Hematopoietic multipotent progenitor cell (in vitro differentiated cells): ENCODE measurements at places on chromosomes 4 and X. TPM values are rescaled to one million over a fixed set of nuclear protein-coding genes. Genes with fewer than 3 reads are reported as not detected.
A peak's percentile ranks its signal among the peaks of the same experiment; 100 is the strongest.

GRCh38 chr4:43282534-43282933 lies 390.0 kb downstream of the GRXCR1 start:
- no peak for DNase-seq

DNA sequence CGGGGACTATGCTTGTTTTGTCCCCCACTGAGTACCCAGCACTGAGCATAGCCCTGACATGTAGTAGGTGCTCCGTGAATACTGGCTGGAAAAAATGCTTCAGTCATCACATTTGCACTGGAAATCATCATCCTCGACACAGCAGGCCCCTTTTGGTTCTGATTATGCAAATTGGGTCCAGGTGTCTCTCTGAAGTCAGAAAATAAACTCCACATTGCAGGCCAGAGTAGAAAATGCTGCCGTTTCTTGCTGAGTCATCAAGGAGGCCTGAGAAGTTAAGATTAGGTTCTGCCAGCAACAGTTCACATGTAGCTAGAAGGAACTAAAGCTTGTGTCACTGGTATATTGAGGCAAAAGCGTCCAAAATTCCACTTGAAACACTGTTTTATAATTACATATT lies 15.0 kb upstream of the STK32B start:
- peak; percentile 94 for DNase-seq

NAA11 gene
- under 0.01 TPM for total RNA-seq

GPR173 gene
- 5.4 TPM for total RNA-seq

GRCh38 chr4:89400287-89401035 lies 92.9 kb upstream of the GPRIN3 start:
- no peak for DNase-seq

DNA sequence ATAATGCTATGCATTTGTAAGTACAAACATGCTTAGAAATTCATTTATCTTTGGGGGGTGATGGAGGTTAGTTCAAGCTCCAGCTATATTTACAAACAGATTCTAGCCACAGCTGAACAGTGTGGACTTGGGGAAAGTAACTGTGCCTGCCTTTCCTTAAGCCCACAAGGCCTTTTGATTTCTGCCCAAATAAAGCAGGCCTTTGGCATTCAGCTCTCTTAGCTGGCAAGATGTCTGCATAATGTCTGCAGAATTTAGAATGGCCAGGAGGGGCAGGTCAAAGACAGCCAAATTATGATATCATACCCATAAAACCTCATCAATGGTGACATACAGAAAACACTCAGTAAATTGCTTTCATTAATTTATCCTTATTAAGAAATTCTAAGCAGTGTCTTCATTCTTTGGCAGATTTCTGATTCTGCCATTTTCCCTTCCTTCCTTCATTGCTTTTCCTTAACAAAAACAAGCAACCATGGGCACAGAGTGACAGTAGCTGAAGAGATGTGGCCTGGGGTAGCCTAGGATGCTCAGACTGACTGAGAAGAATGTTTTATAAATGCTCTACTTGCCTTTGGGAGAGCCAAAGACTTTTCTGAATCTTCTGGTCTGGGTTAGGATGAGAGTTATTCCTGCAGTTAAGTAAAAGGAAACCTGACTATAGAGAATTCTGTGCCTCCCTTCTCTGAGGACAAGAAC lies 538.7 kb upstream of the NR3C2 start:
- DNase-seq, result no peak

- DNase-seq, result no peak
Observed at GRCh38 chrX:148620023-148620422, 119.6 kb downstream of the AFF2 start.
